A549 treated with GW870086 at 1 μM for 4 hours (cell line): ENCODE measurements at places on chromosomes 3 and 15. TPM values are rescaled to one million over a fixed set of nuclear protein-coding genes. Genes with fewer than 3 reads are reported as not detected.

HDC gene
- 0.07 to 0.17 TPM (median 0.09 TPM) in 4 of 5 replicates, not detected in the other for total RNA-seq

APBA2 gene
- 16.3 to 20.1 TPM (median 18.2 TPM) in 5 replicates for total RNA-seq

SAMD7 gene
- not detected in 5 replicates for total RNA-seq

CCR8 gene
- not detected in 5 replicates for total RNA-seq

GREM1 gene
- 4.7 to 8.9 TPM (median 6.2 TPM) in 5 replicates for total RNA-seq

TBC1D23 gene
- total RNA-seq: 9.7 to 15.3 TPM (median 12.7 TPM) in 5 replicates

ZPLD1 gene
- not detected in 5 replicates for total RNA-seq

GRK7 gene
- total RNA-seq: not detected in 5 replicates

LEO1 gene
- total RNA-seq: 46.3 to 66.7 TPM (median 49.4 TPM) in 5 replicates

TF gene
- 0.83 to 3.9 TPM (median 1.4 TPM) in 5 replicates for total RNA-seq

AQP9 gene
- not detected in 5 replicates for total RNA-seq

MST1R gene
- 5.4 to 8.4 TPM (median 7.7 TPM) in 5 replicates for total RNA-seq

KIF9 gene
- total RNA-seq: 19.0 to 24.7 TPM (median 20.5 TPM) in 5 replicates

LMOD3 gene
- total RNA-seq: not detected in 5 replicates

RLBP1 gene
- total RNA-seq: not detected in 5 replicates

TRH gene
- not detected in 5 replicates for total RNA-seq

MB21D2 gene
- 4.9 to 5.8 TPM (median 5.6 TPM) in 5 replicates for total RNA-seq

COL6A6 gene
- total RNA-seq: not detected in 5 replicates

ACTC1 gene
- total RNA-seq: 0.10 to 0.27 TPM (median 0.16 TPM) in 4 of 5 replicates, not detected in the other

CD86 gene
- total RNA-seq: 0.10 TPM in 1 of 5 replicates, not detected in the others

PLSCR5 gene
- not detected in 5 replicates for total RNA-seq

ROPN1B gene
- total RNA-seq: not detected in 5 replicates

POPDC2 gene
- total RNA-seq: 0.09 to 0.79 TPM (median 0.21 TPM) in 5 replicates

WNT7A gene
- total RNA-seq: 0.06 to 0.19 TPM (median 0.07 TPM) in 5 replicates

FAM98B gene
- total RNA-seq: 8.0 to 15.6 TPM (median 11.0 TPM) in 5 replicates

SLC28A2 gene
- not detected in 5 replicates for total RNA-seq

TLR9 gene
- total RNA-seq: 0.09 TPM in 1 of 5 replicates, not detected in the others

SPTSSB gene
- 0.10 TPM in 1 of 5 replicates, not detected in the others for total RNA-seq

AADACL2 gene
- total RNA-seq: not detected in 5 replicates

ANKDD1A gene
- 1.5 to 1.9 TPM (median 1.7 TPM) in 5 replicates for total RNA-seq

GPR62 gene
- not detected in 5 replicates for total RNA-seq

ALPK3 gene
- 0.03 to 0.48 TPM (median 0.32 TPM) in 5 replicates for total RNA-seq

ARGFX gene
- not detected in 5 replicates for total RNA-seq

C3orf38 gene
- 16.4 to 20.4 TPM (median 18.0 TPM) in 5 replicates for total RNA-seq

FBXO40 gene
- total RNA-seq: not detected in 5 replicates

MAP4 gene
- 89.0 to 106 TPM (median 97.8 TPM) in 5 replicates for total RNA-seq

OXSM gene
- total RNA-seq: 17.6 to 20.2 TPM (median 19.2 TPM) in 5 replicates

PLD1 gene
- 6.6 to 12.1 TPM (median 10.2 TPM) in 5 replicates for total RNA-seq

ALDH1A2 gene
- 0.21 TPM in 1 of 5 replicates, not detected in the others for total RNA-seq

STRIT1 gene
- total RNA-seq: not detected in 5 replicates

OR5H6 gene
- not detected in 5 replicates for total RNA-seq

RNU5B-1 gene
- total RNA-seq: not detected in 5 replicates

SHC4 gene
- total RNA-seq: 0.61 to 1.2 TPM (median 0.80 TPM) in 5 replicates

ITIH4 gene
- total RNA-seq: 0.47 to 1.7 TPM (median 0.97 TPM) in 5 replicates

ZCWPW2 gene
- not detected in 5 replicates for total RNA-seq

IQCF5 gene
- not detected in 5 replicates for total RNA-seq

NMB gene
- 17.2 to 26.0 TPM (median 22.8 TPM) in 5 replicates for total RNA-seq
